Activated CD4-positive, CD25-positive, alpha-beta regulatory T cell (primary cell): ENCODE measurements at places on chromosomes 7 and 10.

- DNase-seq, result no peak
These were observed 77.7 kb downstream of the ITGB8 start for GRCh38 chr7:20408467-20408826.

DNA sequence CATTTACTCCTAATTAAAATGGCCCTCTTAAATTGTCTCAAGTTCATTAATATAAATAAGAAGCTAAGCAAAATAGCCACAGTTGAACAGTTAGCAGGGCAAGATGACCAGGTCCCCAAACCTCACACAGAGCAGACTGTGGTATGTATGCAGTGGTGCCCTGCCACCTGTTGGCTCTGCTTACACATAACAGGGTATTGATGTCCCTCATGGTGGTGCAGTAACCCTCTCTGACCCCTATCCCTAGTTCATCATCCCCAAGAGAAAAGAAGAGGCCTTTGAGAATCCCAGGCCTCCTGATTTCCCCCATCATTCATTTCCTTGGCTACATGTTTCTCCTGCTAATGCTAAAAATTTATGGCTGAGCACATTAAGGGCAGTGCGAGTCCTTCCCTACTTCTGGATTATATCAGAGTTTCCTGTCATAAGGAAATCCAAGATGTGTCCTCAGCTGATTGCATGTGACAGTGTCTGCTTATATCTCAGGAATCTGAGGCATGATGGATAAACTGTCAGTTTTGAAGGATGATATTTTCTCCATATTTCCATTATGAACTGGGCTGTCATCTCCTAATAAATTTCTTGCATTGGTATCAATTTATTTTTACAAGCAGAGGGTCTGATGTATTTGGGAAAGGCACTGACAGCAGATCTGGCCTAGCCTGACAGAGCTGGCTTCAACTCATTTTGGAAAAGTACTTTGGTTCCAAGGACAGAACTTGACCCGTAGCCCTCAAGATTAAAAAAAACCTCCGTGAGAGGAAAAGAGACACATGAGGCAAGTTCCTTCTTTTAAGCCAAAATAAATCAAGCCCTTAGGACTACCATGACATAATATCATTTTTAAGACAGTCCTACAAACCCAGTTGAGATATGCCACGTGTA, 880.6 kb downstream of the LRMDA start:
- DNase-seq, result no peak

GRCh38 chr10:67849331-67850011, 11.5 kb upstream of the DNAJC12 start:
- DNase-seq, result peak; percentile 87

GRCh38 chr7:18290865-18291264, 204.7 kb upstream of the HDAC9 start:
- DNase-seq, result no peak

DNA sequence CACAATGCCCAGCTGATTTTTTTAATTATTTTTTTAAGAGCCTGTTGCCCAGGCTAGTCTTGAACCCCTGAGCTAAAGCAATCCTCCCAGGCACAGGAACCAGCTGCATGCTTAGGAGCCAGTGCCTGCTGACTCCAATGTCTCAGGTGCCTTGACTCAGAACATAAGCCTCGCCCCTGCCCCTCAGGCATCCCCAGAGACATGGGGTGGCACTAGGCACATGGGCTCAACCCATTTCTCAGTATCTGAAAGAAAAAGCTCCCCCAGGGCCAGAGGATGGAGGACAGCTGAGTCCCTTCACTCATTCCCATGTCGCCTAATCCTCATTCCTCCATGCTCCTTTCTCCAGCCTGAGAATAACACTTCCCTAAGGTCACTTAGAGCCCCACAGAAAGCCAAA, 39.1 kb downstream of the KCNH2 start:
- DNase-seq, result no peak

GRCh38 chr7:158602905-158603772, 15.5 kb upstream of the PTPRN2 start:
- DNase-seq, result no peak

GRCh38 chr7:120055300-120055699, 217.7 kb upstream of the KCND2 start:
- no peak for DNase-seq
